ENCODE measurements at places on chromosomes 3 and 15.

DNA sequence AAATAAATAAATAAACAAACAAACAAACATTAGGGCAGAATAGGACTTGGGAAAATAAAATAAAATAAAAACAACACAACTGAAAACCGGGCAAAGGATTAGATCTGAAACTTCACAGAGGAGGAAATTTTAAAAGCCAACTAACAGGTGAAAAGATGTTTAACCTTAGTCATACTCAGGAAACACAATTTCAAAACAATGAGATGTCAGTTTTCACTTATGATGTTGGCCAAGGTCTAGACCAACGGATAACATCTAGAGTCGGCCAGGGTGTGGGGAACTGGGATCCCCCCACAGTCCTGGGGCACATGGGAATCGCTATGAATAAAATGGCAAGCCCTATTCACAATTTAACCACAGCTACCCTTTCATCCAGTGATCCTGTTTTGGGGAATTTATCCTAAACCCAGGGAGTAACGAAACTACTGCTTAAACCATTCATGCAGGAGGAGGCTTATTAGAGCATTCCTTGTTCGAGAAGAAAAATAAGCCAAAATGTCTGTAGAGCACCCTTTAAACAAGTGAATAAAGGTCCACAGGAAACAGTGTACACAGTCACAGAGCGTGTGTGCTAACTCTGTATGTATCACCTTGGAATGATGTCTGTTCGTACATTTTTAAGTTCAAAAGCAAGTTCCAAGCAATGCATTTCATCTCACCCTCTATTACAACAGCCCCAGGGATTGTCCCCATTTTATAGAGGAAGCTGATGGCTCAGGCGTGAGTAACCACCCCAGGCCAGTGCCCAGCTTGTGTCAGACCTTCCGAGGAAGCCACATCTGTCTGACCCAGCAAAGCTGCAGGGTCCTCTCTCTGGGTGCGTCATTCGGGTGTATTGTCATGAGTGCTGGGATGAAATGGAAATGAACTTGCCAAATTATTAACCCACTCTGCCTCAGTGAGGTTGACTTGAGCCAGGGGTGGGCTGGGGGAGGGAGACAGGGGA, 6.3 kb upstream of the ANPEP start:
- peak overlapping the region; percentile 90 for H3K27ac ChIP-seq
- DNase-seq: peak; percentile 96
- H3K4me1 ChIP-seq: peaks cover 63% of the 10 kb centered on the region
- H3K4me3 ChIP-seq: peak overlapping the region; percentile 53
- H3K27me3 ChIP-seq: no peaks in the 10 kb centered on the region

GRCh38 chr15:29086001-29086400, 183.6 kb downstream of the NSMCE3 start:
- no peak overlapping the region for H3K4me3 ChIP-seq
- DNase-seq: no peak
- no peak overlapping the region for H3K27ac ChIP-seq
- no peaks in the 10 kb centered on the region for H3K27me3 ChIP-seq

- peak overlapping the region; percentile 32 for H3K27ac ChIP-seq
- peaks cover 32% of the 10 kb centered on the region for H3K4me1 ChIP-seq
- no peak overlapping the region for H3K4me3 ChIP-seq
- no peaks in the 10 kb centered on the region for H3K27me3 ChIP-seq
- no peaks in the 10 kb centered on the region for H3K36me3 ChIP-seq
Measured at GRCh38 chr3:23668430-23668904, 137.3 kb upstream of the UBE2E1 start.

- H3K4me1 ChIP-seq: peaks cover 9% of the 10 kb centered on the region
- no peaks in the 10 kb centered on the region for H3K36me3 ChIP-seq
- no peak for DNase-seq
- H3K27ac ChIP-seq: no peak overlapping the region
- H3K4me3 ChIP-seq: no peak overlapping the region
Measured at GRCh38 chr15:56913241-56913640, 5.2 kb upstream of the TCF12 start.

GRCh38 chr15:54540721-54541120, 562.5 kb downstream of the UNC13C start:
- no peak overlapping the region for H3K27ac ChIP-seq
- no peak overlapping the region for H3K4me3 ChIP-seq
- H3K27me3 ChIP-seq: no peaks in the 10 kb centered on the region
- no peak for DNase-seq
- no peaks in the 10 kb centered on the region for H3K4me1 ChIP-seq

GRCh38 chr15:31330111-31330785, 3.6 kb downstream of the KLF13 start:
- H3K27me3 ChIP-seq: no peaks in the 10 kb centered on the region
- H3K27ac ChIP-seq: no peak overlapping the region
- no peak overlapping the region for H3K4me3 ChIP-seq
- H3K36me3 ChIP-seq: no peaks in the 10 kb centered on the region
- 0 out of 2 replicates have a peak, but pooled peaks cover 1% of the 10 kb centered on the region for H3K4me1 ChIP-seq

DNA sequence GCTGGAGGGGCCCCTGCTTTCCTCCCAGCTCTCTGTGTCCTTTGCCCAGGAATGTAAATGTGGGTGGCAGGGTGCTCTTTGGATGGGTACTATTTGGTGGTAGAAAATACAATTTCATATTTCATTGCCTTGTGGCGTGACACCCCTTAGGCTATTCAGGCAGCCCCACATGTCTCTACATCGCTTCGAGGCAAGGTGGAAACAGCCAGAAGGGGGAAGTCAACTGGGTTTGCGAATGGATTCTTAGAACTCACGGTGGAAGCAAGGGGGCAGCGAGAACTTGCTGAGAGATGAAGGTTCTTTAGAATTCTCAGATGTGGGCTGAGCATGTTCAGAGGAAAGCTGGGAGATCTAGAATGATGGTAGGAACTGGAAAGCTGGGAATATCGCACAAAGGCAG, 25.3 kb downstream of the PLA2G4D start:
- no peak overlapping the region for H3K4me3 ChIP-seq
- no peak for DNase-seq
- no peaks in the 10 kb centered on the region for H3K4me1 ChIP-seq
- no peaks in the 10 kb centered on the region for H3K36me3 ChIP-seq
- H3K27me3 ChIP-seq: peaks cover 28% of the 10 kb centered on the region
- no peak overlapping the region for H3K27ac ChIP-seq

- no peaks in the 10 kb centered on the region for H3K36me3 ChIP-seq
- peaks cover 10% of the 10 kb centered on the region for H3K4me1 ChIP-seq
- DNase-seq: peak; percentile 79
- no peak overlapping the region for H3K4me3 ChIP-seq
Measured at GRCh38 chr3:194300382-194300758, 50.8 kb downstream of the CPN2 start.

- no peak for DNase-seq
- no peak overlapping the region for H3K4me3 ChIP-seq
- H3K4me1 ChIP-seq: peaks cover 21% of the 10 kb centered on the region
Measured at GRCh38 chr3:130939753-130940152, 45.9 kb downstream of the ATP2C1 start.
